ENCODE measurements at places on chromosomes 4 and X.

GRCh38 chr4:105236202-105236915 is 89.7 kb downstream of the TET2 start:
- DNase-seq, result no peak

GRCh38 chrX:124342174-124342867 is 4.0 kb upstream of the SH2D1A start:
- no peak for DNase-seq

DNA sequence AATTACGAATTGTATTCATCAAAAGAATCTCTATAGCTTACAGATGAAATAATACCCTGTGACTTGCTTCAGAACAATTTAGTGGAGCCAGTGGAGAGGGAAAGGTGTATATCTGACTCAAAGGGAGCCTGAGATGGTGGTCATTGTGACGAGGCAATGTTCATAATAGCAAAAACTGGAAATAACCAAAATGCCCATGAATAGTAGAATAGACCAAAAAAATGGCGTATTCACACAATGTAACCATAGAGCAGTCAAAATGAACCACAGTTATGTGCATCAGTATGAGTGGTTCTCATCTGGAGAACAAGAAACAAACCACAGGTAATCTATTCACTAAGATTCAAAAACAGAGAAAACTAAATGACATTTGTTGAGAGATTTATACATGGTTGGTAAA is 125.3 kb upstream of the CLNK start:
- DNase-seq, result no peak

- no peak for DNase-seq
Measured at GRCh38 chr4:62131049-62131448, 930.9 kb downstream of the ADGRL3 start.

- DNase-seq, result no peak
Measured at GRCh38 chr4:76605099-76605563, 170.1 kb downstream of the SHROOM3 start.

GRCh38 chr4:121519236-121519838 is 138.5 kb upstream of the QRFPR start:
- DNase-seq, result no peak

DNA sequence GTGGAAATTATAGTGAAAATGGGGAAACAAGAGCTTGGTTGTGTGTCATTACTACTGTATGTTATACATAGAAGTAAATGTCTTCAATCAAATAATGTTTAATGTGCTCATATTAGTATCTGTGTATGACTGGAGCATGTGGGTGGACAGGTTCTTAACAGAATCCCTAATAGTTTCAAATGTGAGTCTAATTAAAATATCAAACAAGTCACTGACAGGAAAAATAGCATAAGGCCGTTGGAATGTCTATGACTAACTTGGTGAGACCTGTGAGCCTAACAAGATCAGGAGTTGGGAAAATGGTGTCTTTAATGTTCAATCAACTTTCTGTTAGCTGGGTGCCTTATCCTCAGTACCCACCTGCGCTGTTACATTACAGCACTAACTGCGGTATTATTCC is 6.2 kb upstream of the CXCL3 start:
- no peak for DNase-seq

DNA sequence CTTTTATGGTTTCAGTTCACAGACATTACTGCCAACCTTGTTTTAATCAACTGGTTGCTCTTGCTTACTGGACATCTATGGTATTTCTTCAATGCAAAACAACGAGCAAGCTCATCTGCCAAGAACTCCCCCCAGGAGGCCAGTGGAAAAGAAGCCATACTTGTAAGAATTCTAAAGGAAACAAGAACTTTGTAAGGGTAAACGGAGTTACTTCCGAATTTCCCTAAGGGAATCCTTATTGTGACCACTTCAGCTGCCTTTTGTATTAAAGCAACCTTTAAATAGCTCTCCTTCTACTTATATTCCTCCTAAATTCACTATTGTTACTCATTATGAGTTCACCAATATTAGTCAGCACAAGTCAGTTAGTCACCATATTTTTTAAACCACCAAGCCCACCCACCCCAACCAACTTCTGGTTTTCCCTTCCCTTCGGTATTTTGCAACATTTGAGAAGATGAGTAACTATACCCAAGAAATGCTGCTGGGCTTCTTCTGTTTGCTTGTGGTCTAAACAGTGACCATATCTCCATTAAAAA is 602.8 kb upstream of the DIPK2B start:
- DNase-seq, result peak; percentile 81

GRCh38 chrX:153649178-153649914 is 2.3 kb downstream of the DUSP9 start:
- no peak for DNase-seq

DNA sequence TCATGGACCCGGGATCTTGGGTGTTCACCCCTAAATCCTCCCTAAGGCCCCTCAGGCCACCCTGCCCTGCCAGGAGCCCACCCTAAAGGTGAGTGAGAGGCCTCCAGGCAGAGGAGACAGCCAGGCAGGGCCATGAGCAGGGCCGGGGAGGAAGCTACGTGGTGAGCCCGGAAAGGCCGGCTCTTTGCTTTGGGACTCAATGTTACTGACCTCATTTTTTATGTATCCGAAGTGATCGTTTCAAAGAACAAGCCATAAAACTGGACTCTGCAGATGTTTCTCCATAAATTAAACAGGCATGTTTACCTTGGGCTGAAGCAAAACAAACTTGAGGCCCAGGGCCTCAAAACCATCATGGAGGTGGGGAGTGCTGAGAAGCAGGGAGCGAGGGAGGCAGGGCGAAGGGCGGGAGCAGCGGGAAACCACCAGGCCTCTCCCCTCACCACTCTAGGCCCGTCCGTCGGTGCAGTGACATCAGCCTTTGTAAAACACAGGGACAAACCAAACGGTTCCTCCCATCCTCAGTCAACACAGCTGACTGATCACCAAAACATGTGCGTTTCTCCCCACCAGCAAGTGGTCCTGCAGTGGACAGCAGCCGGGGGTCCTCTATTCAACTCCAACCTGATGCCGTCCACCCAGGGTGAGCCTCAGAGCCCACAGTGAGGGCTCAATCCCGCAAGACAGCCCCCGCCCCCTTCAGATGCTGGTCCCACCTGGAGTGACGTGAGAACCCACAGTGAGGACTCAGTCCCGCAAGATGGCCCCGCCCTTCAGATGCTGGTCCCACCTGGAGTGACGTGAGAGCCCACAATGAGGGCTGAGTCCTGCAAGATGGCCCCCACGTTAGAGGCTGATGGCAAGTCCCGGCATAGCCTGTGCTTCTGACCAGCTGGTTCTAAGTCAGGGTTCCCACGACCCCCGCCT is 102.9 kb upstream of the LRPAP1 start:
- no peak for DNase-seq

GRCh38 chr4:3869661-3870566 is 103.7 kb downstream of the ADRA2C start:
- DNase-seq, result no peak

DNA sequence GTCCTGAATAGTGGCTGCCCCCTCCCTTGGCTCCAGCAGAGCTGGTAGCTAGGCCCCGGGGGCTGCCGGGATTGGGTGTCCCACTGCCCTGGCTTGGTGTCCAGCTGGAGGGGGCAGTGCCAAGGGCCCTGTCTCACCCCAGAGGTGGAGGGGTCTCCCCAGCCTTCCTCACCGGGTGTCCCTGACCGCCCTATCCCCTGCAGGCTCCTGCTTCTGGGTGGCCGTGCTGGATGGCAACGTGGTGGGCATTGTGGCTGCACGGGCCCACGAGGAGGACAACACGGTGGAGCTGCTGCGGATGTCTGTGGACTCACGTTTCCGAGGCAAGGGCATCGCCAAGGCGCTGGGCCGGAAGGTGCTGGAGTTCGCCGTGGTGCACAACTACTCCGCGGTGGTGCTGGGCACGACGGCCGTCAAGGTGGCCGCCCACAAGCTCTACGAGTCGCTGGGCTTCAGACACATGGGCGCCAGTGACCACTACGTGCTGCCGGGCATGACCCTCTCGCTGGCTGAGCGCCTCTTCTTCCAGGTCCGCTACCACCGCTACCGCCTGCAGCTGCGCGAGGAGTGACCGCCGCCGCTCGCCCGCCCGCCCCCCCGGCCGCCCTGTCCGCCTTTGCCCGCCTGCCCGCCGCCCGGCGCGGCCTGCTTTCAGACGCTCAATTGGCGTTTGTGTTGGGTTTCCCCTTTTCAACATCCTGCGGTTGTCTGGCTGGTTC is 4.6 kb downstream of the NAT8L start:
- DNase-seq, result no peak

DNA sequence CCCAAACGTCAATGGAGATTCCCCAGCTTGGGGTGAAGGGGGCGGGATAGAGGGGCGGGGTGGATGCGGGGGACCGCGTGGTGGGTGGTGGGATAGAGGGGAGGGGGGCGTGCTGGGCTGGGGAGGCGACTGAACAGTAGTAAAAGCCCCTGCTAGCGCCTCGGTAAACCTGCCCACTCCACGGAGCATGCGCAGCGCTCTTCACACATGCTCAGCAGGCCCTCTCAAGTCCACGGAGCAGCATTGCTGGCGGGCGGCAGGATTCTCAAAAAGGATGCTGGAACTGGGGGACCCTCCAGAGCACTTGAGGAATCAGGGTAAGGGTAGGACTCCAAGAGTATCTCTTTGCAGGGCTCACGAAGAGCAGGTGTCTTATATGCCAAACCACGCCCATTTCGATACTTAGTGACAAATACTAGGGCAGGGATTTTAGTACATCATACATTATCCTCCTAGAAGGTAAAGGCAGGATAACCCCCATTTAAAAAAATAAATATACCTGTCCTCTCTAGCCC is 378 bp upstream of the RPS6KA6 start:
- DNase-seq, result peak; percentile 58

- peak; percentile 64 for DNase-seq
Measured at GRCh38 chrX:23756165-23756564, 13.1 kb upstream of the ACOT9 start.

DNA sequence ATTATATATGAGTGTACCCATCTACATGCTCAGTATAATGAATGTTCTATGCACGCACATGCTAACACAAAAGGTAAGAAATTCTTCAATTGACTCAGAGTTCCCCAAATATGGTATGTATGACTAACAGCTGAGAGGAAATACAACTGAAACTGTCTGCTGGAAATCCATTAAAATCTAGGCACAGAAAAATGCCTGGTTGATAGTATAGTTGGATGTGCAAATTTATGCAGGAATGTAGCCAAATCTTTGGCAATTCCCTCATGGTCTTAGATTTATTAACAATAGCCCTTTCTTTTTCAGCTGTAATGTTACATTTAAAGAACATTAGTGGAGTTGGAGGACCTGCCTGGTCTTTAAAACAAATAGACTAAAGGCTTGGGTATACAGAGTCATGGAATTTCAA is 5.5 kb downstream of the CAMK2D start:
- DNase-seq, result peak; percentile 89

DNA sequence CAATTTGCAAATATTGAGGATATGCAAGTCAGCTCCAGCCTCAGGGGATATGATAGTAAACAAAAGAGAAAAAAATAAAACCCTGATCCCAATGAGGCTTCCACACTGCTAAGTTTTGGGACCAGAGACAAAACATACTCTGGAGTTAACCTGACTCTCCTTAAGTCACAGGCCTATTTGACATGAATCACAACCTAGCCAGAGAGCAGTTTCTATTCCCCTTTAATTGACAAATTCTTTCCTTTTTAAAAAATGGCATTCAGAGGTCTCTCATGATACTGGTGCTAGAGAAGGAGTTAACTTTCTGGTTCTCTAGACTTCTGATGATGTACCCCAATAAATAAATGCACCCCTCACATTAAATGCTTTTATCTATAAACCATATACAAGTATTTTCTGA is 8.8 kb downstream of the ACSL1 start:
- DNase-seq, result no peak

DNA sequence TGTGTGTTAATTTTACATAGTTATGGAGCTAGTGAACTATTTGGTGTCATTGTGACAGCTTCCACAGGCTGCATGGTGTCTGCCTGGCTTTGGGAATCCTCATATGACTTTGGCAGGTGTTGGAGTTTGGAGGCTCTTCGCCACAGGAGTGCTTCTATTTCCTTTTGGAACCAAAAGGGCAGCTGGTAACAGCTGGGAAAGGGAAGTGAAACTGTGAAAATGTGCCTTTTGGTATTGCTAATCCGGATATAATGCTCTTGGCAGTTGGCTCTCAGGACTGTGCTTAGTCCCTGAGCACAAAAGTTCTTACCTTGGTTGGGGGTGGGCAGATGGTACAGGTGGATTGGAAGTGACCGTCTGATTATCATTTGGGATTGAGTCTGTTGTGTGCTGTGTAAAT is 18.1 kb downstream of the OFD1 start:
- no peak for DNase-seq

Data from fibroblast of pulmonary artery (primary cell).